Memory B cell (primary cell): ENCODE measurements at places on chromosomes 4 and X.

- no peak for DNase-seq
Measured at GRCh38 chr4:175297965-175298565, 379.9 kb downstream of the ADAM29 start.

GRCh38 chrX:35622040-35622439, 176.1 kb upstream of the MAGEB16 start:
- no peak for DNase-seq

- no peak for DNase-seq
Measured at GRCh38 chrX:57265126-57265525, 21.4 kb upstream of the FAAH2 start.

- no peak for DNase-seq
Measured at GRCh38 chr4:99447513-99447912, 12.4 kb upstream of the ADH7 start.

DNA sequence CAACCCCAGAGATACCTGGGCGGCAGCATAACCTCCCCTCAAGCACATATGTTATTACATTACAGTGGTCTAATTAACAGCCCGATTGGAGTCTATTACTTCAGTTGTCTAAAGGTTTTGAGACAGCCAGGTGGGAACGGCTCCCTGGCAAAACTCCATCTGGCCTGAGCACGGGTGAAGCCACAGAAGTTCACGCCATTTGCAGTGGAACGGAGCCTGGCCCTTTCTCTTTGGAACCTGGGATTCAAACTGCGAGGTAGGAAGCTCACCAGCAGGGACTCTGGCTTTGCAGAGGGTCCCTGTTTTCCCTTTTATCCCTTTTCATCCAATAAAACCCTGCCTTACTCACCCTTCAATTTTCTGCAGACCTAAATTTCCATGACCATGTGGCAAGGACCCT, 45.9 kb upstream of the NEIL3 start:
- no peak for DNase-seq
